Neural crest cell (in vitro differentiated cells): ENCODE measurements at places on chromosomes 13 and 19.

GRCh38 chr13:83216479-83217245, 665.6 kb downstream of the SLITRK1 start:
- DNase-seq: no peak

DNA sequence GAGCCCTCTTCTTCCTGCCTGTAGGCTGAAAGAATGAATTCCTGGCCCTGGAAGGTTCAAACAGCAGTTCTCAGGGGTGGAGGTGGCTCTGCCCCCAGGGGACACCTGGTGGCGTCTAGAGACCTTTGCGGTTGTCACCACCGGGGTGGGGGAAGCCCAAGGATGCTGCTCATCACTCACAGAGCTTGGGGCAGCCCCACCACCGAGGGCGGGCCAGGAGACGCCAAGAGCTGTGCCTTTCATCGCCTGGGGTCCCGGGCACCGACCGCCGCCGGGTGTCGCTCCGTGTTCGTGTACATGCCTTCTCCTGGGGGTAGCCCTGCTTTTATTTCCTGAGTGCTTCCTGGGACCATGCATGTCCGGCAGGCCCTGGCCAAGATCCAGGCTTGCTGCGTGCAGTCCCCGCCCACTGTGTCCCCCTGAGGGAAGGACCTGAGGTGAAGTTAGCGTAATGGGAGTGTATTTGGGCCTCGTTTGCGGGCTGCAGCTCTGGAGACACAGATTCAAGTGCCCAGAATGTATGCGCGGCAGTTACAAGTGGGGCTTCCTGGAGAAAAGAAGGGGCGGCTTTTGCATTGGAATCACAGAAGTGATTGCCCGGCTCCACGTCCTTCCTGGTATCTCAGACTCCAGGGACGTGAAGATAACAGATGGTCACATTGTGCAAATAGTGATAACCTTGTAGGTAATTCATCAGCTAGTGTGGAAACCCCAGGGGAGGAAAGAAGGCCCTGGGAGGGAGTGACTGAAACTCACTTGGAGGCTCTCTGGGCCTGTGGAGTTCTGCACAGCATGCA, 7.8 kb downstream of the DOT1L start:
- DNase-seq: no peak

DNA sequence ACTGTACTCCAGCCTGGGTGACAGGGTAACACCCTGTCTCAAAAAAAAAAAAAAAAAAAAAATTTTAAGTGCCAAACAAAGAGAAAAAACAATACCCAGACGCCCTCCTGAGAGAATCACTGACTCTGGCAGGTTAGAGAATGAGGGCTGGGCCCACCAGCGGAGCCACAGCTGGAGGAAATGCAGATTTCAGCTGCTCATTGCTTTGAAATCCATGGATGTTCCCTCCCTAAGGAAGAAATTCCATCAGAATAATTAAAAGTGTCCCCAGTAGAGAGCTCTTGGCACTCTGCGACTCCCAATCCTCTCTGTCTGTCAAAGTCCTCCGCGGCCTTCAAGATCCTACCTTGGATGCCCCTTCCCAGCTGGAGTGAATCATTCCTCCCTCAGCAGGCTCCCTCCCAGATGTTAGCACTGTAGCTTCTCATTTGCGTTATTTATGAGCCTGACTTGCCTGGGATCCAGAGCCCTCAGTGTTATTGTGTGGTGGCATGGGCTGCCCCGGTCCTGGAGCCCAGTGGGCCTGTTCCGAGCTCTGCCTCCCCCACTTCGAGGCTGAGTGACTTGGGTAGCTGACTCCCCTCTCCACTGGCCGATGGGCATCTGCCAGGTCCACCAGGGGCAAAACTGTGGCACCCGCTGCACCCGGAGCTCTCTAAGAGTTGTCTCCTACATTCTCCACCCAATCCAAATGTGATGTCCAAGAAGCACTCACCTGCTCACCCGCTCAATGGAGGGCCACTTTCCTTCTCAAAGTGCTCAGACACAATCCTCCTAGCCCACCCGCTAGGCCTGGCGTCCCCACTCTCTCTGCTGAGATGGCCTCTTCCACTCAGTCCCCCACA, 47.0 kb downstream of the SERP2 start:
- DNase-seq: no peak

DNA sequence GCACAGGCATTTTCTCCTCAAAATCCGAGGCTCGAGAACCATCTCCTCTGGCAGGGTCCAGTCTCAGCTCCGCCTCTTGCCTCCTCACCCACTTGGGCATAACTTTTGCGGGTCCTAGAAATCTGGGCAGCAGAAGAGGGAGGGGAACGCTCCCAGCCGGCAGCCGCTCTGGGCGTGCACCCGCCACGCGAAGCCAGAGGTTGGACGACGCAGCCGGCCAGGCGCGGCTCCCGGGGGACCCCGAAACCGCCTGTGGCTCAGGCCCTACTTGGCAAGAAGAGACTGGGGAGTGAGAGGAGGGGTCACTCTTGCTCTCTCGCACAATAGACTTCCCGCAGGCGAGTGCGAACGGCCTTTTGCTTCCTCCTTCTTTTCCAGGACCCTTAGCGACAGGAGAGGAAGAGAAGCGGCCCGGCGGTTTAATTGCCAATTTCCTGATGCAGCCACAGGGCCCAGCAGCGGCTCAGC, 6.0 kb upstream of the SOX1 start:
- DNase-seq: no peak

GRCh38 chr13:79171141-79172061, 234.7 kb downstream of the RBM26 start:
- no peak for DNase-seq
